ENCODE measurements at places on chromosomes 1 and 21. TPM values are rescaled to one million over a fixed set of nuclear protein-coding genes. Genes with fewer than 3 reads are reported as not detected.
A peak's percentile ranks its signal among the peaks of the same experiment; 100 is the strongest.

DNA sequence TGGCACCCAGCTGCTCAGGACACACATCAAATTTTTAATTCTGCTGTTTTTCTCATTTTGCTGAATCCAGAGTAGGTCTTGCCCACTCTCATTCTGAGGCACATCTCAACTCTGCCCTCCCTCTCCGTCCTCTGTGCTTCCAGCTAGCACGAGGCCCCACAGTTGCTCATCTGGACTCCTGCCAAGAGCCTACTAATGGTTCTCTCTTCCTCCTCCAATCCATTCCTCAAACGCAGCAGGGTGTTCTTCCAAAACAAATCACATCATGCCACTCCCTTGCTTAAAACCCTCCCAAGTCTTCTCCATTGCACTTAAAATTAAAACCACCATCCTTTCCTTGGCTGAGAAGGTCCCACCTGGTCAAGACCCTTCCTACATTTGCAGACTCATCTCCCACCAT is 49.8 kb upstream of the SCAF4 start:
- no peaks in the 10 kb centered on the region for H3K36me3 ChIP-seq
- no peak for DNase-seq
- H3K4me3 ChIP-seq = no peak overlapping the region
- no peak overlapping the region for H3K27ac ChIP-seq
- H3K27me3 ChIP-seq = peaks cover 3% of the 10 kb centered on the region

GRCh38 chr1:209411491-209411929 is 172.0 kb upstream of the CAMK1G start:
- H3K4me1 ChIP-seq = peaks cover 39% of the 10 kb centered on the region
- no peaks in the 10 kb centered on the region for H3K36me3 ChIP-seq
- H3K4me3 ChIP-seq = no peak overlapping the region
- H3K27me3 ChIP-seq = no peaks in the 10 kb centered on the region
- H3K27ac ChIP-seq = peak overlapping the region; percentile 79

DNA sequence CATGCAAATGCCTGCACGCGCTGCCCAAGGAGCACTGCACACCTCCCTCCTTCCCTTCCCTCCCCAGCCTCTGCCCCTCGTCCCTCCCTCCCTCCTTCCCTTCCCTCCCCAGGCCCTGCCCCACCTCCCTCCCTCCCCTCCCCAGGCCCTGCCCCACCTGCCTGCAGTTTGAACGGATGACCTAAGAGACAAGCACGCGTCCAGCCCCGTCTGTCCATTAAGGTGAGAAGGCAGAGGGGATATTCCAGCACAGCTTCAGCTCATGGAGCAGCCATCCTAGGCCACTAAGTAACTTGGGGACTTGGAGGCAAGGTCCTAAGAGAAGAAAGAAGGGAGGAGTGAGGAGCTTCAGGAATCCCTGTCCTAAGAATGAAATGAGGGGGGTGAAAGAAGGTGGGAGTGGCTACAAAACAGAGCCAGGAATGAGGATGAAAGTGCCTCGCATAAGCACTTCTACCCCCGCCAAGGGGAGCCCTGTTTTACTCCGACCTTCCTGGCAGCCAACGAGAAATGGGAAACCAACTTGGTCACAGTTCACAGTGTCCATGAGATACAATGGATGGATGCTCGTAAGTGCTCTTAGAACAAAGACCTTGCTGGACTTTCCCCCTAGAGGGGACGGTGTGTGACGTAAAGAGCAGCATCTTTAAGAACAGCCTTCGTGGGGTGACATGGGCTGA is 21.3 kb upstream of the EFHD2 start:
- no peak for DNase-seq
- H3K4me3 ChIP-seq = no peak overlapping the region
- H3K4me1 ChIP-seq = peaks cover 10% of the 10 kb centered on the region
- H3K36me3 ChIP-seq = no peaks in the 10 kb centered on the region
- H3K27me3 ChIP-seq = no peaks in the 10 kb centered on the region

GRCh38 chr1:47637111-47637685 is 199.4 kb downstream of the FOXD2 start:
- no peak for DNase-seq
- no peaks in the 10 kb centered on the region for H3K27me3 ChIP-seq
- no peaks in the 10 kb centered on the region for H3K36me3 ChIP-seq
- no peak overlapping the region for H3K27ac ChIP-seq

GRCh38 chr1:164637461-164638375 is 78.7 kb downstream of the PBX1 start:
- H3K27ac ChIP-seq = peak overlapping the region; percentile 66
- H3K36me3 ChIP-seq = no peaks in the 10 kb centered on the region
- no peaks in the 10 kb centered on the region for H3K27me3 ChIP-seq
- no peak overlapping the region for H3K4me3 ChIP-seq
- no peak for DNase-seq

DNA sequence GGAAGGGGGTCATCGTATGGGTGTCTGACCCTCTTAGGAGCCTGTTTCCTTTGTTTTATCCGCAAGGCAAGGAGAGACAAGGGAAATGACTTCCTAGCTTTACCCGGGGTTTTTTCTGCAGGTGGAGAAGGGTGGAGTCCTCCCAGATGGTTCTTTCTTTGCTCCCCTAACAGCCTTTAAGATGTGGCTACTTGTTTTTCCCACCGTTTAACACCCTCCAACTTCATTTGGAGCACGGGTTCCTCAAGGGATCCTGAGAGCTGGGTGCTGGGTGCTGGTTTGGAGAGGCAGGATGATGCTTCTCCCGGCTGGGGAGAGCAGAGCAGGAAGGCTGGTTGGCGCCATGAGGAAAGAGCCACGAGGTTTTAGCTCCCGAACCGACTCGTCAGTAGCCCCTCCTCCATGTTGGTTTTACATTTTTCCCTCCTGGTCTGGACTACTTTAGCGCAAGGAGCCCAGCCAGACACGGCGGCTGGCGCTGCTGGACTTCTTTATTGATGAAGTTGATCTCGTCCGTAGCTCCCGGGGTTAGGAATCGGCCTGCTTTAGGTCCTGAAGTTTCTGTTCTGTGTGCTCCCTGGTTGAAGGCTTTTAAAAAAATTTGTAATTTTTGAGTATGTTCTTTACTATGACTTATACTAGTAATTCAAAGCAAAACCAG is 1.4 kb downstream of the UCK2 start:
- DNase-seq = no peak
- H3K27ac ChIP-seq = peak overlapping the region; percentile 92
- H3K4me3 ChIP-seq = peak overlapping the region; percentile 68
- H3K27me3 ChIP-seq = no peaks in the 10 kb centered on the region

The LCE1A gene
- not detected for total RNA-seq

DNA sequence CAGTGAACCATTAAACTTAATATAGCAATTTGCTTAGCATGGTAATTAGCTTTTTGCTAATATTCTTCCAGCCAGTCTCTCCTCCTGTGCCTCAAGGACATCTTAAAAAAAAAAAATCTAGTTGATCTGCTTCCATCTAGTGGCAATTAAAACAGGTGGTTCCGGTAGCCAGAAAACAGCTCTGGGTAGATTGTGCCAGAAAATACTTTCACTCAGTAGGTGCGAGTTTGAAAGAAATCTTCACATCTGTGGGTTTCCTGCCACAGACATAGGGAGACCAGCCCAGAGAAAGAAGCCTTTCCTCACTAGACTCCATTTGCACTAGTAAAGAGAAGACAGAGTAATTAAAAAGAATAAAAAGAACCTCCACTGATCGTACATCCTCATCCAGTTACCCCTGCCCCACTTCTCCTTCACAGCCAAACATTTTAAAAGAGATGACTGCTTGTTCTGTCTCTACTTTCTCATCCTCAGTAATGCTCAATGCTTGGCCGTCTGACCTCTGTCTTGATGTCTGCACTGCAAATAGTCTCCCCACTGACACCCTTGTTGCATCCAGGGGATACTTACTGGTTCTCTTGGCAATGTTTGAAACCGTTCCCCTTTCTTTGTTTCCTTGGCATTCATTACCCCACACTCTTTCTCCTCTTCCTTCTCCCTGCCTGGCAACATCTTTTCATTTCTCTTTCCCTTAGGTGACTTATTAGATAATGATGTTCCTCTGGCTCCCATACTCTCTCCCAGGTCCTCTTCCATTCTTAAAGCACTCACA is 16.9 kb downstream of the SELL start:
- H3K36me3 ChIP-seq = no peaks in the 10 kb centered on the region
- no peaks in the 10 kb centered on the region for H3K27me3 ChIP-seq
- DNase-seq = no peak
- H3K27ac ChIP-seq = no peak overlapping the region
- no peak overlapping the region for H3K4me3 ChIP-seq

DNA sequence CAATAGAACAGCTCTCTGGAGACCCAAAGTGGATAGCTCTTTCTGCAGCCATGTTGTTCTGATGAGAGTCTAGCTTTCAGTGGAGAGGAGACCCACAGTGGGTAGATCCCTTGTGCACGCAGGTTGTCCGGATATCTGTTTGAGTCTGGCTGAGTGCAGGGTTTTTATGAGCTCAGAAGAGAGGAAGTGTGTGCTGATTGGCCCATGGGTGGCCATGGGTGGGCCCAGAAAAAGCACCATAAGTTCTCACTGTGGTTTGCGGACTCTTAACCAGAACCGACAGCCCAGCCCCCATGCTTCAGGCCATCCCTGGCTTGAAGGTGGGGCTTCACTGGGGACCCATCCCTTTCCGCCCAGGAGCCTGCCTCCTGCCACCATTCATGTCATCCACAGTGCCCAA is 17.0 kb downstream of the FAM20B start:
- DNase-seq = no peak
- no peaks in the 10 kb centered on the region for H3K36me3 ChIP-seq
- no peaks in the 10 kb centered on the region for H3K27me3 ChIP-seq
- H3K4me3 ChIP-seq = no peak overlapping the region

DNA sequence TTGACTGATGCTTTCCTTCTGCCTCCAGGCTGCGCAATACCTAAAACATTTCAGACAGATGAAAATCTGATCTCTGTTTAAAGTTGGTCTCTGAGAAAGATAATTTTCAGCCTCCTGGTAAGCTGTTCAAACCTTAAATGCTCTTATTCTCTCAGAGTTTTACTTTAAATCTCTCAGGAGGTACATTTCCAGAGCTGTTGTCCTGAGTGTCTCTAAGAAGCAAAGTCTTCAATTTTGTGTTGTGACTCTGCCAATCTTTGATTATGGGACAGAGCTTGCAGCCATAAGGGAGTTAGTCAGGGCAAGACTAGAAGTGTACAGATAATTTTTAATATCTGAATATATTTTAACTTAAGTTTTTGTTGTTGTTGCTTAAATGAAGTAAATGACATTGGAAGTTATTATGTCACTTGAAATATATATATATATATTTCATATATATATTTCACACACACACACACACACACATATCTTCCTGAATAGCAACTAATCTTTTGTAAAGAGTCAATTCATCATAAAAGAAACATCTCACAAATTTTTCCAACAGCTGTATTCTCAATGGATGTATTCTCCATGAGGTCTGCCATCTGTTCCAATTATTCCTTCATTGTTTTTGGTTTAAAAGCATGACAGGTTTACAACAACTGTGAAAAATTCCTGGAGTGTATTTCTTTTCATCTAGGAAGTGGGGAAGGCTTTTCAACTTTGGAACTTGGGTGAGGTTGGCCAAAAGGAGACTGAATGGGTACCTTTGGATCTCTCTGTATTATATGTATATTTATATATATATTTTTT is 259.4 kb downstream of the BACH1 start:
- H3K27me3 ChIP-seq = no peaks in the 10 kb centered on the region
- no peaks in the 10 kb centered on the region for H3K36me3 ChIP-seq
- H3K4me1 ChIP-seq = no peaks in the 10 kb centered on the region
- H3K4me3 ChIP-seq = no peak overlapping the region

DNA sequence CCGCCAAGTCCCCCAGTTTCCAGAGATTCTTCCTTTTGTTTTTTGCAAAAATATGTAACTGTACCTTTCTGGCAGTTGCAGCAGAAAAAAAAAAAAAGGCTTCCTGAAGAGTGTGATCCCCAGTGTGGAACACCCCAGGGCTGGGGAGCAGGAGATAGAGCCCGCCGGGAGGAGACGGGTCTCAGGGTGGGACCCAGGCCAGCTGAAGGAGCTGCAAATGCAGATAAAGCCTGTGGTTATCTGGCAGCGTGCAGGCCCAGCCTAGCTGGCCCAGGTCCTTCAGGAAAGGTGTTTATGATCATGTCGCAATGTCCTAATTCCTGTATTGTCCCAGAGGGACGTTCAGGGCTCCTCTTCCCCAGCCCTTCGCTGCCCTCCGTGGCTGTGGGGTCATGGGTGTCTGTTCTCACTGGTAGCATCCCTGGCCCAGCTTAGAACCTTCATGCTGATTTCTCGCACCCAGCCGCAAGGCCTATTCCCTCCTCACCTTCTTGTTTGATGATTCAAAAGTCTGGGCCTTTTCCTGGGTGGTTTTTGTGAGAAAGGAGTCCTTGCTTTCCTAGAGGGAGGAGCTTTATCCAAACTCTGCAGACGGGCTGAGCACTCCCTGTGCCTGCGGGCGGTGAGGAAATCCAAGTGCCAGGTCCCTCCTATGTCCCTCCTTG is 26.2 kb downstream of the RNF187 start:
- no peaks in the 10 kb centered on the region for H3K4me1 ChIP-seq
- no peaks in the 10 kb centered on the region for H3K36me3 ChIP-seq
- no peaks in the 10 kb centered on the region for H3K27me3 ChIP-seq

The C21orf58 gene
- 2.1 TPM for total RNA-seq

The KCNJ9 gene
- not detected for total RNA-seq

The NBPF3 gene
- total RNA-seq = 3.8 TPM

The FHAD1 gene
- total RNA-seq = 0.57 TPM

GRCh38 chr1:66506393-66506687 is 27.6 kb upstream of the SGIP1 start:
- H3K27me3 ChIP-seq = peaks cover 8% of the 10 kb centered on the region
- no peaks in the 10 kb centered on the region for H3K36me3 ChIP-seq
- H3K4me3 ChIP-seq = no peak overlapping the region
- DNase-seq = no peak
- H3K27ac ChIP-seq = no peak overlapping the region

DNA sequence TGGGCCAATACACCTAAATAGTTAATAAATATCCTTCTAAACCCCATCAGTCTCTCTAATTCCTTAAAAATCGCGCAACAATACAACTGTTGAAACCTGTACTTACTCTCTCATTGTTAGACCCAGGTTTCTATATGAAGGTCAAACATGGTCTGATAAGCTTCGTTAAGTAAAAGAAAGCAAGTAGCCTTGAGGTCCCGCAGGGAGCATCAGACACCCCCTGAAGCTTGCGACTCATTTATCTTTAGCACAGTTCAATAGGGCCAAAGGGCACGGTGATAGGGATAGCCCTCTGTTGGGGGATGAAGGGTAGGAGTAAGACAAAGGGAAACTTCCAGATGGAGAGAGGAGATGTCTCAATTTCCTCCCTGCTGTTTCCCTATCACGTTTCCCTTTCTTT is 27.3 kb upstream of the THEM4 start:
- no peaks in the 10 kb centered on the region for H3K27me3 ChIP-seq
- H3K36me3 ChIP-seq = no peaks in the 10 kb centered on the region
- DNase-seq = no peak
- H3K4me1 ChIP-seq = no peaks in the 10 kb centered on the region
- H3K27ac ChIP-seq = no peak overlapping the region

GRCh38 chr1:81113688-81114087 is 687.0 kb upstream of the ADGRL2 start:
- H3K27me3 ChIP-seq = no peaks in the 10 kb centered on the region
- no peak overlapping the region for H3K27ac ChIP-seq
- H3K4me1 ChIP-seq = no peaks in the 10 kb centered on the region
- H3K4me3 ChIP-seq = no peak overlapping the region
- DNase-seq = no peak

The WNT3A gene
- 0.76 TPM for total RNA-seq

Data from esophagus squamous epithelium (tissue), 5 donors.